ENCODE measurements at places on chromosomes 4 and X. TPM values are rescaled to one million over a fixed set of nuclear protein-coding genes. Genes with fewer than 3 reads are reported as not detected.

DNA sequence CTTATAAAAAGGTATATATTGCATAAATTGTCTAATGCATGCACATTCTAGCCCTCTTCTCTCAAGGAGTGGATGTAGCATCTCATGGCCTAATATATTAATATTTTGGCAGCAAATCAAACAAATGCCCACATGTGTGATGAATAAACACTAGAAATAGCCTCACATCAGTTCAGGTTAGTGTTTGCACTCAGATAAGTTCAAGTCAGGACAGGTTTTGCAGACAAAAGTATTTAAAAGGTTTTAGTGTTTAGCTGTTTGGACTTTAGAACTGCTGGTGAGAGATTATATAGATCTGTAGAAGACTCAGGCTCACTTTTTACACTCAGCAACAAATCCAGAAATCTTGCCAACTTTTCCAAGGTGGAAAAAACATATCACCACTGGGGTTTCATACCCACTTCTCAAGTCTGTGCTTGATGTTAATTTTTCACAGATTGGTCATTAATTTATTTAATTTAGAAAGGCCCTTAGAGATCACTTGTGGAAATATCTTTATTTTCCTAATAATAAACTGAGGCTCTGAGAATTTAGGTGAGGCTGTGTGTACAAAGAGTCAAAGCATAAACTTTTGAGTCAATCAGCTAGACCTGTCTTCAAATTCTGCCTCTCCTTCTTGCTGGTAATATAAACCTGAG lies 362.6 kb downstream of the GASK1B start:
- H3K27me3 ChIP-seq = no peaks in the 10 kb centered on the region
- H3K4me3 ChIP-seq = no peak overlapping the region

DNA sequence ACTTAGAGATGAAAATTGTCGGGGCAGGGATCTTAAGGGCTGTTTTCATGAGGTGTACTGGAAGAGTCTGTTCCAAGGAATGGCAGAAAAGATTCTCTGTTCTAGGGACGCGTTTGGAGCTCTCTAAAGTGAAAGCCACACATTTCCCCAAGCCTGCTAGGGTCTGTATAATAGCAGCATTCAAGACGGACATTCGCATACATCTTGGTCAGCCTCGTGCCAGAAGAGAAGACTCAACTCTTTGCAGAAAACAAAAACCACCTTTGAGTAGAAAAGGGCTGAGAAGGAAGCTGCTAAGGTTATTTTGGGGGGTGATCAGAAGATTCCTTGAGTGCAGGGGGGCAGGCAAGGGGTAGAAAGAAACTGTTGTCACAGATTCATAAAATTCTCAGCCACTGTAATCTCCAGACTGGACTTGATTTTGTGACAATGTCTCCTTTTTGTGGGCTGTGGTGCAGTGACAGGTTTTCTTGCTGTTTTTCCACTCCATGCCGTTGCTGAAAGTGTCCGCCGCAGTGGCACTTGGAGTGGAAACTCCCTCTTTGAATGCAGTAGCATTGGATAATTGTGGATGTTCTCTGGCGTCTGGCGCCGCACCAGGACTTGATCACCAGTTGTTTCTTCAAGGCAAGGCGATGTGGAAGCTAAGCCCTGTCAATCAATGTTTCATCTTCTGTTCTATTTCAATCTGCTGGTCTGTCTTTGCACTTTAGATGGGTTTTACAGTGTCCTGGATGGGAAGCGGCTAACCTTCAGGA lies 2.9 kb downstream of the GYG2 start:
- H3K27ac ChIP-seq = no peak overlapping the region
- no peaks in the 10 kb centered on the region for H3K4me1 ChIP-seq
- no peaks in the 10 kb centered on the region for H3K36me3 ChIP-seq
- peaks cover 4% of the 10 kb centered on the region for H3K27me3 ChIP-seq
- no peak overlapping the region for H3K4me3 ChIP-seq

DNA sequence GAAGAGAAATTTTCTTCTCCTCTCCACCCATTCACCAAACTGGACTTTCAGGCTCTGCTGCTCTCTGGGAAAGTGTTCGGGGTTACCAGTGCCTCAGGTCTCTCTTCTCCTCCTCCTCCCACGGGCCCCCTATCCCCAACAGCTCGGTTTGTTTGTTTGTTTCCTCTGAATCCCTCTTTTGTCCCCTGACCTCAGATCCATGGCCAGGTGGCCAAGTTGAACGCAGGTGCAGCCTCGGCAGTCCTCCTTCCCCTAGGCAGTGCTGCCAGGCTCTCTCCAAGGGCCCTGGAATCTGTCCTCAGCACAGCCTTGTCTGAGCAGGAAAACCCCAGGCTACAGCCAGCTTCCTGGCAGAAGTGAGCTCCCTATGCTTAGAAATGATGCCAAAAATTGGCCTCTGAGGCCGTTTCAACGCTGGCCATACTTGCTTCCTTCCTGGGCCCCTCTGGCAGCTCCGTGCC lies 60.0 kb downstream of the FHDC1 start:
- H3K4me1 ChIP-seq = no peaks in the 10 kb centered on the region
- H3K36me3 ChIP-seq = no peaks in the 10 kb centered on the region
- H3K4me3 ChIP-seq = no peak overlapping the region
- H3K27ac ChIP-seq = no peak overlapping the region
- no peak for DNase-seq

Gene BEX1
- total RNA-seq = not detected

Gene SMR3B
- not detected for total RNA-seq

Gene NLGN4X
- total RNA-seq = not detected

Gene PAGE1
- total RNA-seq = not detected

GRCh38 chr4:181569553-181569952 lies 673.6 kb upstream of the TENM3 start:
- no peak overlapping the region for H3K4me3 ChIP-seq
- no peaks in the 10 kb centered on the region for H3K27me3 ChIP-seq
- DNase-seq = no peak
- no peak overlapping the region for H3K27ac ChIP-seq

DNA sequence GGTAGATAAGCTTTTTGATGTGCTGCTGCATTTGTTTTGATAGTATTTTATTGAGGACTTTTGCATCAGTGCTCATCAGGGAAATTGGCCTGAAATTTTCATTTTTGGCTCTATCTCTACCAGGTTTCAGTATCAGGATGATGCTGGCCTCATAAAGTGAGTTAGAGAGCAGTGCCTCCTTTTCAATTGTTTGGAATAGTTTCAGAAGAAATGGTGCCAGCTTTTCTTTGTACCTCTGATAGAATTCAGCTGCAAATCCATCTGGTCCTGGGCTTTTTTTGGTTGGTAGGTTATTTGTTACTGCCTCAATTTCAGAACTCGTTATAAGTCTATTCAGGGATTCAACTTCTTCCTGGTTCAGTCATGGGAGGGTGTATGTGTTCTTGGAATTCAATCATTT lies 15.6 kb upstream of the TMPRSS11F start:
- no peaks in the 10 kb centered on the region for H3K27me3 ChIP-seq
- H3K4me3 ChIP-seq = no peak overlapping the region
- H3K36me3 ChIP-seq = no peaks in the 10 kb centered on the region

Gene GC
- total RNA-seq = not detected

Gene BEND4
- total RNA-seq = 0.69 TPM
